ENCODE measurements at places on chromosomes 2 and 18.

DNA sequence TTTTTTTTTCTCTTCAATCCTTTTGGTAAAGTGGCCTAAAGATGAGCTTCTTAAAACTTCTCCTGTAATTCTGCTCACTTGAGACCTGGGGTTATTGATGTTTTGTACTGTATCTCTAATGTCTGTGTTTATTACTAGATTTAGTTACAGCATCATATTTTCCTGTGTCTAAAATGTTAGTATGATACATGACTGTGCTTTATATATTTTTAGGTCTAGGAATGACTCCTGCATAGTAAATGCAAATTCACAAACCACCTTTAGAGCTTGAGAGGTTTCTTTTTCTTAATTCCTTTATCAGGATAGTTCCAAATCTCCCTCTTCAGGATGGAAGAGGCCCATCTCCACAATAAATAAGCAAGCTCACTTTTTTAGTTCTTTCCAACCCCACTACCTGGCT lies 197.6 kb downstream of the SETBP1 start:
- no peak for DNase-seq

DNA sequence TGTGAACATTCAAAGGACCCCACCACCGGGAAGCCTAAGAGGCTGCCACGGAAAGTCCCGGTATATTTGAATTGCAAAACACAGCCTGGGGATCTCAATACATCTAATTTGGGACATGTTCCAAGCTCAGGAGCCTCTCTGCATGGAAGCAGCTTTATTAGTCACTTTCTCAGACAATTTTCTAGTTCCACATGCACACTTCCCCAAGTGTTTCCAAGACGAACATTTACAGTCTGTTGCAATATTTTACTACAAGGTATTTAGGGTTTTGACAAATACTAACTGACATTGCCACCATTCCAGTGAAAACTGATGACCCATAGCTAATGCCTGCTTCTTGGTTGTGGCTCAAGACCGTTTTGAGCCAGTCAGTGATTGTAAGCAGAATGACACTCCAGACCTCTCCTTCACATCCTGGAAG lies 145.3 kb downstream of the NCKAP5 start:
- no peak for DNase-seq

DNA sequence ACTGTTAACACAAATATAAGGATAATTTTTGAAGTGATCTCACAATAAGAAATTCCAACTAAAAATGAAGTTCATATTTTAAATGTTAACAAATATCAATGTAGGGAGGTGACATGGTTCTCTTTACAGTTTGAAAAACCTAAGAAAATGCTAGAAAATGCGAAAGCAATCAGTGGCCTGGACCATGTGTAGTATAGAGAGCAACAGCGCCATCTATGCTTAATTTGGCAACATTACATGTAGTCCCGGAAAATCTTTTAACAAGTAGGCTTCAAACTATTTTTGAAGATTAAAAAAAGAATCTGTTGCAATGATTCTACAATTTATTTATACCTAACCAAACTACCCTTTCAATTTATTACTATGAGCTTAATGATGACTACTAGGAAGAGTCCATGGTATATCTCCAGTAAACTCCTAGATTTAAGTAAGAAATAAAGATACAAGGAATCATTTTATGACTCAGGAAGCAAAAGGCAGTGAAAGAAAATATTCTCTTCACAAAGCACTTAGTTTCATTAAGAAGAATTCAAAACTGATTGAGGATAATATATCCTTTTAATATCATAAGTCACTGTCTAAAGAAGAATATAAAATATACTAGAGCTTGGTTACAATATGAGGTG lies 33.3 kb downstream of the NDUFA10 start:
- peak; percentile 48 for DNase-seq

- no peak for DNase-seq
These were observed 745.3 kb upstream of the ZEB2 start for GRCh38 chr2:145265244-145265643.

- peak; percentile 21 for DNase-seq
These were observed 146.7 kb downstream of the RPIA start for GRCh38 chr2:88838165-88838635.

GRCh38 chr2:23342075-23342474 lies 42.9 kb upstream of the KLHL29 start:
- DNase-seq, result no peak

DNA sequence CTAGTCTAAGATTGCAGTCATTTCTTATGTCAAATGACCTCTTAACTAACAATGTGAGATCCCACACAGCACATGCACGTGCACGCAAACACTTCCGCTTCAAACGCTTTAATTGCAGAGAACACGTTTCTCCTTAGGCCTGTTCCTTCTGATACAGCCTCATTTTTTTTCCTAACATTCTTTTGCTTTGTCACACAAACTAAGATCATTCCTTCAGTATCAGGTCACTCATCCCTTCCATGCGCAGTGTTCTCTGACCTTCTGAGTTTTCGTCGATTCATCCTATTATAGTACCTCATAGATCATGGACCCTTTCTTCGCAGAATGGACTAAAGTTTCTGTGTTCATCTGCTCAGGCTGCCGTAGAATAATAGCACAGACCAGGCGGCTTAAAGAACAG lies 327.1 kb upstream of the CDH19 start:
- no peak for DNase-seq

GRCh38 chr18:59517446-59518165 lies 158.5 kb upstream of the LMAN1 start:
- no peak for DNase-seq

- no peak for DNase-seq
These were observed 57.8 kb upstream of the MMADHC start for GRCh38 chr2:149645391-149645790.

- DNase-seq, result no peak
These were observed 11.7 kb upstream of the TEX261 start for GRCh38 chr2:71006323-71006722.

DNA sequence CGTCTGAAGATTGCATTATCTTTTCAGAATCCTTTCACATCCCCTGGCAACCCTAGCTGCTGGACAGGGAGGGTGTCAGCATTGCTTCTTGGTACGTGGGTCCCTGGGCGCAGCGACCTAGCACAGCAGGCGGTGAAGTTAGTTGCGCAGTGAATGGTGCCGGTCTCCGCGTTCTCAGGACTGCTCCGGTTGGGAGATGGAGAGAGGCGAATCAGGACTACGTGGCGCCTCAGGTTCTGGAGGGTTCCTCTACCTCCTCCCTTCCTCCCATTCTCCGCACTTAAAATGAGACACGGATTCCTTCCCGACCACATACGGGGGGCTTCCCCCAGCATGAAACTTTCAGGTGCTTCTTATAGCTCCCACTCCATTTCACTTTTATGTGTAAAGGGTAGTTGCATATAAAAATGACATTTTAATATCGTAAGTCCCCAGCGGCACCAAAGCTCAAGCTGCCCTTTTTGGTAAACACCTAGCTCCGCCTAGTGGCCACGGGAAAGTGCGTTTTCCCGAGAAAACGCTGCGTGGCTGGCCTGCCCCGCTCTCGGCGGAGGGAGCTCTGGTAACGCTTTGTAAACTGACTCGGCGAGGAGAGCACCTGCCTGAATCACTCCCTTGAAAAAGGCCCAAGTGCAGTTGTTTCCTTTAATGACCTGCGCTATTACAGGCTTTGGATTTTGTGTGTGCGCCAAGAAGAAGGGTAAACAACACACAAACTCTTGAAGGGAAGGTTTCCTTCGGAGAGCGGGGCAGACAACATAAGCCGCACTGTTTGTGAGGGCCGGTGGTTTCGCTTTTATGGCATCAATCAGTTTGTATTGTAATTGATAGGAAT lies 32.9 kb upstream of the INHBB start:
- DNase-seq, result peak; percentile 78

DNA sequence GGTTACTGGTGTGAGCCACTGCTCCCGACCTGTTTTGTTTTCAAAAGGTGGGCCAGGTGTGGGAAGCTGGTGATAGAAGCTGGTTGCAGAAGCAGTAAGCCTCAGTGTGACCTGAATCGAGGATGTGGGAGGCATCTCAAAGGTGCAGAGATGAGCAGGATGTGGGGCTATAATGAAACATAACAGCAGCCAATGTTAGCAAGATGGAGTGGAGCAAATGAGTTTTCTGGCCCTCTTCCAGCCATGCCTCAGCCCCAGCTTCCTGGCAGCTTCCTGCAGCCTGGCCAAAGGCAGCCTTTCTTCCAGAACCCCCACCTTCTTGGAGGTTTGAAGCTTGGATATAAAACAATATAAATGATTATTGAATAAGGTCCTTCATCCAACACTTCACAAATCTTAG lies 184.8 kb downstream of the NCK2 start:
- no peak for DNase-seq

DNA sequence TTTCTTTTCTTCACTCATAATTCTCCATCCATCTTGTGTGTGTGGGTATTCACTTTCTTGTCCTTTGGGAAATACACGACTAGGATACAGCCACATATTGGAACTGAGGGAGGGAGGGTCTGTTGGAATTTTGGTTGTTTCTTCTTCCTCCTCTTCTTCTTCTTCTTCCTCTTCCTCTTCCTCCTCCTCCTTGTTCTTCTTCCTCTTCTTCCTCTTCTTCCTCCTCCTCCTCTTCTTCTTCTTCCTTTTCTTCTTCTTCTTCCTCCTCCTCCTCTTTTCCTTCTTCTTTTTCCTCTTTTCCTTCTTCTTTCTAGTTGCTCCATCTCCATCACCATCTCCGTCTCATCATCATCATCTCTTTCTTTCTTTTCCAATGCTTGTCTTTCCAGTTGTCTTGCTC lies 1307.3 kb upstream of the ZEB2 start:
- no peak for DNase-seq

GRCh38 chr18:61676773-61677434 lies 215.9 kb downstream of the RNF152 start:
- DNase-seq, result no peak

DNA sequence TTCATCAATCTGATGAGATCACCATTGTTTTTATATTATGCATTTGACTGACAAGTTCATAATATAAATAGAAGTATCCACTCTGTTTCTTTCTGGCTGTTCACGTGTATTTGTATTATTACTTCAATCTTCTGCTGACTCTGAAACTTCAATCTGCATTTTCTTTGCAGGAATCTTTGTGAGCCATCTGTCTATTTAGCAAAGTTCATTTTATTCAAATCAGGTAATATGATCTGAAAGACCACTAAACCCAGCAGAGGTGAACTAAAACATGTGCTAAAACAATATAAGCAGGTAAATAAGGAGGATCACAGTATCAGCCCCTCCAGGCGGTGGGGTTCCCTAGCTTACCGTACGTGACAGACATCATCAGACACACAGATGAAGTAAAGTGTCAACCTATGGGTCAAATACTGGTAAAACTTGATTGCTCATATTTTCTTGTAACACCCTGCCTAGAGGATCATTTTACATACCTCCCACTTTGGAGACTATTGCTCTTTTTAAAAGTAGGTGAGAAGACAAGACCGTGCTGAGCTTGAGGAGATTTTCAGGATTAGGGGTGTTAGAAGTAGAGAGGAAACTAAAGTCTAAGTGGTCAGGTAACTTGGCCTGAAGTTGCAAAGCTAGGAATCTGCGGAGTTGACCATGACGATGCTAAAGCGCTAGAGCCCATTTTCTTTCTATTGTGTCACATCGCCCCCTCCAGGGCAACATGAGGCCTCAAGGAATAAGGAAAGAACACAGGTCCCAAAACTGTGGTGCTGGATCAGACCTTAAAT lies 9.0 kb downstream of the DTNB start:
- DNase-seq, result peak; percentile 38

GRCh38 chr2:233096006-233096405 lies 35.9 kb downstream of the INPP5D start:
- DNase-seq, result no peak

DNA sequence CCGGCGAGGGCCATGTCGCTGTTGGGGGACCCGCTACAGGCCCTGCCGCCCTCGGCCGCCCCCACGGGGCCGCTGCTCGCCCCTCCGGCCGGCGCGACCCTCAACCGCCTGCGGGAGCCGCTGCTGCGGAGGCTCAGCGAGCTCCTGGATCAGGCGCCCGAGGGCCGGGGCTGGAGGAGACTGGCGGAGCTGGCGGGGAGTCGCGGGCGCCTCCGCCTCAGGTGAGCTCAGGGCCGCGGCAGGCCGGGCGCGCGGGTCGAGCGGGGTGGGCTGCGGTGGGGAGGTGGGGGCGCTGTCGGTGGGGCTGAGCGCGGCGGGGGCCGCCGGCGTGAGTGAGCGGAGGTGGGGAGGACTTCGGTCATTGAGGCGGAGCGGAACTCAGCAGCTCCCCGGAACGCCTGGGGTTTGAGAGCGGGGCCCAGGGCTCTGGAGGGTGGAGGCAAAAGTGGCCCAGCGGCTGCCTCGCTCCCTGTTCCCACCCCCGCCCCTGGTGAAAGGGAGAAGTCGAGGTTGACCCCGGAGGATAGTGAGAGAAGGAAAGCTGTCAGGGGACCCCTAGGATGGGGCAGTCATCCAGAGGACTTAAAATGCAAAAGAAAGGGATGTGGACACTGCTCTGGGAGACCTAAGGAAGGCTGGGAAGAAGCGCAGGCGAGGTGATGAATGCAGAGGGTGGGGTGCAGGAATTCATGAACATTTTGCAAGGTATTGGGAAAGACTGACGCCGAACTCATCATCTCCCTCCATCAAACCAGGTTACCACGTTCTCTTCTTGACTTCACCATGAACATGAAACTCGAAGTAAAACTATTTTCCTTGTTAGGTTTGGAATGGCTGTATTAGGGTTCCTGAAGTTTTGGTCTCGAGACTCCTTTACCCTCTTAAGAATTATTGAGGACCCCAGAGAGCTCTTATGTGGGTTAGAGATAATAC lies 633 bp downstream of the MALT1 start:
- DNase-seq, result peak; percentile 53

DNA sequence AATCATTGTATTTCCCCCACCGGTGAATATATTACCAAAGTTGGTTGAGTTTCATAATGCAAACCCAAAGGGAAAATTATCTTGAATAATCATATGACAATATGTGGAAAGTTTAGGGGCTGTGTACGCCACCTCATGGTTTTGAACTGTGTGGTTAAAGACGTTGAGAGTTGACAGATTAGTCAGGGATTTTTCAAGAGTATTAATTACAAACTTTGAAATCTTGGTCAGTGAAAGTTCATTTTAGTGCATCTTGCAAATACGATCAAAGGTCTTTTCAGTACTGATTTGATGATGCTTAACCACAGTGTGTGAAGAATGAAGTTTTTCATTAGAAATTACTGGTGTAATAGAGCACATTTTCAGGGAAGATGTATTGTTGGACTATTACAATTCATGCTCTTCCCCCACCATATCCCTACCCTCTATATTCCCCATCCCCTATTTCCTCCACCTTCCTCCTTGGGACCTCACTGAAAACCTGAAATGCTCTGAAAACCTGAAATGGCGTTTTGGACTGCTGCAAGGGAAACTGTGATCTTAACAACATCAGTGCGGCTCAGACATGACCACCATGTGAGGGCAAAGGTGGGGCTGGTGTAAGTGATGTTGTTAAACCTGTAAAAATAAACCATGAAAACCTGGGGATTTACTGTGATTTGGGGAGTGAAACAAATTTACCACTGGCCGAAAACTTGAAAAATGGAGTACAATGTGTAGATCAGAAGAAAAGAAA lies 4.5 kb upstream of the BCL2L11 start:
- DNase-seq, result peak; percentile 44

- no peak for DNase-seq
These were observed 25.2 kb downstream of the PRELID3A start for GRCh38 chr18:12432881-12433280.

DNA sequence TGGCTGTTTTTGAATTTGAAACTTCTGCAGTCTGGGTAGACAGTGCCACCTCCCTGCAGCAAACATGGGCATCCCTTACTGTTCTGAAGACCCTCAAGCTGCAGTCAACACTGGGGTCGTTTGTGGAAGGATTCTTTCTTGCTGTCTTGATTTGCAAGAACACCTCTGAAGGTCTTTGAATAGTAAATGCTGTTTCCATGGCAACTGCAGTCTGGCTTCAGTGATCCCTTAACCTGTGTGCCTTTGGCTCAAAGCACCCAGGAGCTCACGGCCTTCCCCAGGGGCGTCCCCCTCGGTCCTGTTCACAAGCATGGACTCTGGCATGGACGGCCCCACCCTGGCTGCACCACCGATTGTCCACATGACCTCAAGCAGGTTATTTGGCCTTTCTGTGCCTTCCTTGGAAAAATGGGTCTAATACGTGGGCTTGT lies 38.3 kb downstream of the LRRFIP1 start:
- DNase-seq, result peak; percentile 54

Data from GM10248 (cell line).